ENCODE measurements at places on chromosomes 16 and 17.

DNA sequence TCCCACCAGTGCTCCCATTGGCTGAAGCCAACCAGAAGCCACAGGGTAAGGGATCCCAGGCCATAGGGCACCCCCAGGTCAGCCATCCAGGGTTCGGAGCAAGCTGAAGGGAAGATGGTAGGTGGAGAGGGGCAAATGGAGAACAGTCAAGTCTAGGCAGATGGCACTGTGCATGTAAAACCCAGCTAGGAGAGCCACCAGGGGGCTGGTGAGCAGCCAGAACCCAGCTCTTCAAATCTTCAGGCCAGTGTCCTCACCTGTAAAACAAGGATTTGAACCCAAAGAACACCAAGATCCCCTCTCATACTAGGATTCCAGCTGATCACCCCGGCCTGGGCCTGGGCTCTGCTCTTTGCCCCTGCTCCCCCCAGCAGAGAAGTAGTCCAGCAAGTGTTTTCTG, 43.5 kb downstream of the GINS3 start:
- DNase-seq = no peak

DNA sequence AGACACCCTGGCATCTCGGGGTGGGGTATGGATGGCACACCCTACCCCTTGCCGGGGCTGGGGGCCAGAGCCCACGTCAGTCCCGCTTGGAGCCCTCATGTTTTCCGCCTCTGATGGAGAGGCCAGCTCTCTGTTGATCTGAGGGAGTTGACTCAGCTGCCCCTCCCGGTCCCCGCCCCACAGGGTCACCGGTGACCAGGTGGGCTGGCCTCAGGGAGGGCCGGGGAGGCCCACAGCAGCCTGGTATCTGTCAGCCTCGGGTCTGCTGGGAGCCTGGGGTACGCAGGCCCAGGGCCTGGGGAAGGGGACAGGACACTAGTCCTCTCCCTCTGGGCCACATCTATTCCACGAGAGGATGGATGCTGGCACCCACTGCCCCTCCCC, 109.5 kb upstream of the CIBAR2 start:
- DNase-seq = no peak

DNA sequence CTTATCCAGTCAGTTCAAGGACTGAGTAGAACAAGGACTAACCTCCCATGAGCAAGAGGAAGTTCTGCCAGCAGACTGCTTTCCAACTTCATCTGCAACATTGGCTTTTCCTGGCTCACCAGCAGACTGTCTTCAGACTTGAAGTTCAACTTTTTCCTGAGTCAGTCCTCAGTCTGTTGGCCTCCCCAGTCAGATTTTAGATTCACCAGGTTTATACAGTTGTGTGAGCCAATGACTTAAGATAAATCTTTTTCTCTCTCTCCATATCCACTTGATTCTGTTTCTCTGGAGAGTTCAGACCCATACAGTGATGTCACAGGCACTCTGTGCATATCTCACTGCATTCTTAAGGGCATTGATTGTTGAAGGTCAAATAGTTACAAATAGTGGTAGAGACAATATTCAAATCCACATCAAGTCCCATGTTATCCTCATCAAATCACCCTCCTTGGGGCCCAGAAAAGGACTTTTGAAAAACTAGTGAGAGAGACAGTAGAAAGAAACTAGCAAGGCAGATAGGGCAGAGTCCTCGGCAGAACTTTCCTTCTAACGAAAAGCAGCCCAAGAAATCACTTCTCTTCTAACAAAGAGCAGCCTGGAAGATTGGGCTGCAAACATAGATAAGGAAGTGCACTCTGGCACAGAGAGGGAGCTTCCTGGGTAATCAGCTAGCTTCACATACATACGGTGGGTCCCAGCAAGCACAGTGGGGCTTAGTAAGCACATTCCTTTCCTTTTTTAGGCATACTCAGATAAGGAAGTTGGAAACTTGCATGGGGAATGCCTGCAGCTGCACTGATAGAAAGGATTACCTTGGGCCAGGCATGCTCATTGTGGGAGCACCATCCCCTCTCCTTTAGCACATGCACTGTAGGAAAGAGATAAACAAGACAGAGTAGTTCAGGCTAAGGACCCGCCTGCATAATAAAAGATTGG, 132.3 kb upstream of the FAM20A start:
- no peak for DNase-seq

GRCh38 chr17:29777663-29778062, 152.4 kb downstream of the SSH2 start:
- DNase-seq = no peak
